ENCODE measurements at places on chromosomes 4 and X. TPM values are rescaled to one million over a fixed set of nuclear protein-coding genes. Genes with fewer than 3 reads are reported as not detected.
A peak's percentile ranks its signal among the peaks of the same experiment; 100 is the strongest.

- DNase-seq = no peak
- H3K4me1 ChIP-seq = no peaks in the 10 kb centered on the region
- H3K36me3 ChIP-seq = no peaks in the 10 kb centered on the region
- H3K27me3 ChIP-seq = no peaks in the 10 kb centered on the region
- H3K4me3 ChIP-seq = no peak overlapping the region
Observed at GRCh38 chr4:27742816-27743215, 882.2 kb downstream of the STIM2 start.

DNA sequence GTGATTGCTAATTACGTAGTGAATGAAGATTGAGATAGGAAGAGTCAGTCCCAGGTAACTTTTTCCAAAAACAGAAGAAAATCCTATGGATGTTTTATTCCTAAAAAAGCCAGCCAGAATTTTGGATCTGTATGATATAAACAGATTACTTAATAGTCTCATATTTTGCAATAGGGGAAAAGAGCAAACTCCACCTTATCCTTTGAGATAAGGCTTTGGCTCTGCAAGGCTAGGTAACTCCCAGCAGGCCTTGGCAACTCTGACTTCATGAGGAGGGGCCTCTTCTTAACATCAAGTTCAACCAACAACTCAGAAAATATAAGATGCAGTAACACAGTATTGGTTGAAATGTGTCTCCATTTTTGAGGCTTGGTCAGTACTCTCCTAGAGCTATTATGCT lies 98.7 kb upstream of the SLC4A4 start:
- H3K27ac ChIP-seq = no peak overlapping the region
- H3K4me1 ChIP-seq = no peaks in the 10 kb centered on the region
- H3K4me3 ChIP-seq = no peak overlapping the region
- no peaks in the 10 kb centered on the region for H3K36me3 ChIP-seq
- H3K27me3 ChIP-seq = peaks cover 2% of the 10 kb centered on the region
- DNase-seq = no peak

DNA sequence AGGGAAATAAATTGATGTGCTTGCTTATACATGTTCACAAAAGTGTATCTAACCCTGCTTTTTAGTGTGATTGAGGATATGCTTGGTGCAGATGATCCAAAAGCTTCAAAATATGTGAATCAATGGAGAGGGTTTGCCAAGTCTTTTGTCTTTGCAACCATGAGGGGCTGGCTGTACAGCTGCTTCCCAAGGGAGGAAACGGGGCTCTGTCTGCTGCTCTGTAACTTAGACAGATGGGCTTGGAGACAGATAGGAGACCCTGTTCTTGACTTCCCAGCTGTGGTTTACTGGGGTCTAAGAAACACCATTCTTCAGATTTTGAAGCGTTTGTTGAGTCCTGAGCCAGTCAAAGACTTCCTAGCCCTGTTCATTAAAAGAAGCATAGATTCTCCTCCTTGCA lies 152.3 kb downstream of the DCLK2 start:
- H3K4me3 ChIP-seq = no peak overlapping the region
- no peaks in the 10 kb centered on the region for H3K36me3 ChIP-seq
- H3K27me3 ChIP-seq = peaks cover 8% of the 10 kb centered on the region
- H3K4me1 ChIP-seq = no peaks in the 10 kb centered on the region
- no peak for DNase-seq

PNMA6F gene
- not detected for total RNA-seq

MAGEC2 gene
- not detected for total RNA-seq

DNA sequence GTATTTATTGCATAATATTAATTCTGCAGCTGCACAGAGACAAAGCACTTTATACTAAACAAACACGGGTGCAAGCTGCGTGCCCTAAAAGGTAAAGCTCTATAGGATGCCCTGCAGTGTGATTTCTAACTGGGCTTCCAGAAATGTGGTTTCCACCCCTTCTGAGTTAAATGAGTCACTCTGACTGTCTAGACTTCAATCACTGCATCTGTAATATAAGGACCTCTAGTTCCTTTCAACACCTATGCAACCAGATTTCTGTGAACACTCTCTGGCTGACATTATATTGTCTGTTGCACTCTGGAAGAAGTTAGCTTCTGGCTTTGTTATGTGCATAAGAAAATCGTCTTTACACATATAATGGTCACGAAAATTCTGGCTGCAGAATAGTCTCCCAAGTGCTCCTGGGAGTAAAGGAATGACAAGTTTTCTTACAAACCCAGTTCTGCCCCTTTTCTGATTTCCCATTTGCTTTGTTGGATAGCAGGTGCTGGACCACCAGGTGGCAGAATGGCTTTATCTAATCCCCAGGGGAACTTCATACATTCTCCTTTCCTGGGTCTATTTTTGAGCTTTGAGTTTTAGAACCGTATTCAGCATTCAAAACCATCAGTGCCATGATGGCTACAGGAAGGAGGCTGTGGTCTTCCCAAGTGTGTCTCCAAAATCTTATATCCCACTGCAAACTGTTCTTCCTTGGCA lies 842.2 kb downstream of the STIM2 start:
- no peaks in the 10 kb centered on the region for H3K36me3 ChIP-seq
- H3K4me1 ChIP-seq = no peaks in the 10 kb centered on the region
- no peak overlapping the region for H3K4me3 ChIP-seq
- H3K27me3 ChIP-seq = no peaks in the 10 kb centered on the region

DNA sequence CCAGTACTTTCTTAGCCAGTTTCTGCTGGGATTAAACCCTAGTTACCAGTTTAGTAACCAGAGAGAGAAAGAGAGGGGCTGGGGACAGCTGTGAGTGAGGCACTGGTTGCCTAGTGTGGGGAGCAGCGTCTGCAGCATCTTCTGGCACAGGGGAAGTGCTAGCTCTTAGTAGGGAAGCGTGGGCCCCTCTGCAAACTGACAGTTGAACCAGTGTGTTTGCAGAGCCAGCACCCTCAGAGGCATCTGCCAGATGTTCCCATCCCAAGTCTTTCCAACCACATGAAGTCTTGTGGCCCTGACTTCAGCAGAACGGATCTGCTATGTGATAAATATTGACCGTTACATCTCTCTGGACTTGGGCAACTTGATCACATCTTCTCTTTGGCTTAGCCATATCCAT lies 15.0 kb downstream of the RBMX2 start:
- H3K36me3 ChIP-seq = peaks cover 11% of the 10 kb centered on the region
- H3K4me1 ChIP-seq = peaks cover 3% of the 10 kb centered on the region
- no peaks in the 10 kb centered on the region for H3K27me3 ChIP-seq
- no peak overlapping the region for H3K27ac ChIP-seq

DNA sequence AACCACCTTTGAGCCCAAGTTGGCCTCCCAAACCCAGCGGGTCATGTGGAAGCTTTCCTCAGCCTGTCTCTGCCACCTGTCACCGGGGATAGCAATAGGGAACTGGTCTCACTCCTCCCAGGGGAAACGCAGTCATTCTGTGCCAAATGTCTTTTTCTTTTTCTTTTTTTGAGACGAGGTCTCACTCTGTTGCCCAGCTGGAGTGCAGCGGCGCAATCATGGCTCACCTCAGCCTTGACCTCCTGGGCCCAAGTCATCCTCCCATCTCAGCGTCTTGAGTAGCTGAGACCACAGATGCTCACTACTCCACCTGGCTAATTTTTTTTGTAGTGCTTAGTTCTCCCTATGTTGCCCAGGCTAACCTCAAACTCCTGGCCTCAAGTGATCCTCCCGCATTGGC lies 40.3 kb downstream of the MED28 start:
- peaks cover 7% of the 10 kb centered on the region for H3K4me1 ChIP-seq
- H3K27ac ChIP-seq = no peak overlapping the region
- H3K36me3 ChIP-seq = no peaks in the 10 kb centered on the region
- no peak overlapping the region for H3K4me3 ChIP-seq

DNA sequence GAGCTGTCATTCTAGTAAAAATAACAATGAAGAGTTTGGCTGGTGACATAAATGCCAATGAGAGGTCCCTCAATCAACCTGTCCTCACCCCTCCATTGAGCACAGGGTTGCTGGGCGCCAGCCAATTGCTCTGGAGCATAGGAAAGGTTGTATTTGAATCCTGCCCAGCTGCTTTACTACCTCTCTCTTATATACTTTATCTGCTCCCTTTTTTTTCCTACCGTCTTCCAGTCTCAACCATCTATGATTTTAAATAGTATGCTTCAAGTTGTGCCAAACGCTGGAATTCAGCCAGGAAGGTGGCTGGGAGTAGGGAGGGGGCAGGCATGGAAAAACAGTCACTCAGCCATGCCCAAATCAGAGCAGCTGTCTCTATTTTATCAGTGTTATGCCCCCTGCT lies 153.8 kb downstream of the NR3C2 start:
- DNase-seq = no peak
- H3K27me3 ChIP-seq = no peaks in the 10 kb centered on the region
- no peaks in the 10 kb centered on the region for H3K36me3 ChIP-seq
- no peak overlapping the region for H3K27ac ChIP-seq
- H3K4me3 ChIP-seq = no peak overlapping the region

DNA sequence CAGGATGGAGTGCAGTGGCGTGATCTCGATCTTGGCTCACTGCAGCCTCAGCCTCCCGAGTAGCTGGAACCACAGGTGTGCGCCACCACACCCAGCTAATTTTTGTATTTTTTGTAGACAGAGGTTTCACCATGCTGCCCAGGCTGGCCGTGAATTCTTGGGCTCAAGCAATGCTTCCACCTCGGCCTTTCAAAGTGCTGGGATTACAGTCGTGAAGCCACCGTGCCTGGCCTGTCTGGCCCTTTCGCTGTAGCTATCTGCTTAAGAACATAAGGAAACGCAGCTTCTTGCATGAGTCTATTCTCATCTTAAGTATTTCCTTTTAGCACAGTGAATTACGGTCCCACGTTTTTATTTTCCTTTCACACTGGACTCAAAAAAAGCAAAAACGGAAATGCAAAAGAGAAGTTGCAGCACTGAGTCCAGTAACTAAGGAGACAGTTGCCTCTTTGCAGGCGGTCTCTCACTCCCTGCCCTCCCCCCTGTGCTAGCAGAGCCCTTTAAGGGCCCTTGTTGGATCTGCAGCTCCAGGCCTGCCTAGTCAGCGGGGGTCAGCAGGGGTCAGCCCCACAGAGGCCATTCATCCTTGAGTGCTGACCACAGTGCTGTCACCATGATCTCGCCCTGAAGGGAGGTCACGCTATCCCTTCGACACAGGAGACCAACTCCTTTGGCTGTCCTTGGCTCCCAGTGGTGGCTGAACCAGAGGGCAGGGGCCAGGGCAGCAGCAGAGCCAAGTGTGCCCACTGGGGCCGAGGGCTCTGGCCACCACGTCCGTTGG lies 21.8 kb upstream of the TBC1D14 start:
- H3K4me3 ChIP-seq = no peak overlapping the region
- no peak for DNase-seq
- H3K27me3 ChIP-seq = no peaks in the 10 kb centered on the region
- H3K36me3 ChIP-seq = peaks cover 12% of the 10 kb centered on the region

GRCh38 chrX:106874075-106874474 lies 29.1 kb downstream of the RIPPLY1 start:
- no peaks in the 10 kb centered on the region for H3K4me1 ChIP-seq
- H3K4me3 ChIP-seq = no peak overlapping the region
- H3K27ac ChIP-seq = no peak overlapping the region
- DNase-seq = no peak

DNA sequence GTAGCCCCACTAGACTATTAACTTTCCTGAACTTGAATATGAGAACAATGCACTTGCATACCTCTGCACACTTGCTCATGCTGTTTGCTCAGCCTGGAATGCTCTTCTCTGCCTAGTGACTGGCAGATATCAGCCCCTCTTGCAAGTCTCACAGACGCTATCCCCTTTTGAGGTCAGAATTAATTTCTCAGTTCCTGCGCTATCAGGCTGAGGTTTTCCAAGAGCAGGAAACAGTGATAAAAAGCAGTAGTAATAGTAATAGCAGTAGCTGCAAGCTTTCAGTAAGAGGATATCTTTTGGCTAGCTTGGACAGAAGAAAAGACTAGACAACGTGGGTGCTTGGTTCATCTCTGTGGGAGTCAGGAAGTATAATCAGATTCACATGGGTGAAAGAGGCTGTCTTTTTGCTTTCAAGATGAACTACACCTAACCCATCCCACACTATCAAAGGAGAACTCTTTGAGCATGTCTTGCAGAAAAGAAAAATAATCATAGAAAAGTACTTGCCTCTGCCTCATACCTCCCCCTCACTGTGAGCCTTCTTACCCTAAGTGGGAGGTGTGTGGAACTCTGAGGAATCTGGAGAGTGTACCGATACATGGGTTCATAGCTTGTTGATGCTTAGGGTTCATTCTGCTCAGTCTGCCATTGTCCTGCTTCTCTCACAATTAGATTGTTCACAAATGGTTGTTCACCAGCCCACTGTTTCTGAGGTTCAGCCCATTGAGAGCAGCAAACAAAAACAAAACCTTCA lies 11.3 kb upstream of the DRP2 start:
- no peaks in the 10 kb centered on the region for H3K36me3 ChIP-seq
- no peaks in the 10 kb centered on the region for H3K27me3 ChIP-seq
- H3K27ac ChIP-seq = peak overlapping the region; percentile 28
- H3K4me3 ChIP-seq = no peak overlapping the region
- DNase-seq = peak; percentile 10

GRCh38 chrX:127459790-127460189 lies 592.4 kb downstream of the ACTRT1 start:
- H3K27ac ChIP-seq = no peak overlapping the region
- DNase-seq = no peak
- no peaks in the 10 kb centered on the region for H3K27me3 ChIP-seq
- H3K4me3 ChIP-seq = no peak overlapping the region
- H3K4me1 ChIP-seq = no peaks in the 10 kb centered on the region

- no peak overlapping the region for H3K27ac ChIP-seq
- no peaks in the 10 kb centered on the region for H3K27me3 ChIP-seq
- H3K4me3 ChIP-seq = no peak overlapping the region
- DNase-seq = no peak
- H3K36me3 ChIP-seq = no peaks in the 10 kb centered on the region
- no peaks in the 10 kb centered on the region for H3K4me1 ChIP-seq
Observed at GRCh38 chr4:41119867-41120295, 94.5 kb downstream of the APBB2 start.

ZCCHC4 gene
- total RNA-seq = 11.5 TPM

PDE6B gene
- 16.1 TPM for total RNA-seq

- peaks cover 22% of the 10 kb centered on the region for H3K27me3 ChIP-seq
- H3K27ac ChIP-seq = no peak overlapping the region
- H3K36me3 ChIP-seq = no peaks in the 10 kb centered on the region
- H3K4me1 ChIP-seq = peaks cover 8% of the 10 kb centered on the region
- no peak overlapping the region for H3K4me3 ChIP-seq
- no peak for DNase-seq
Observed at GRCh38 chr4:145489556-145489955, 7.9 kb downstream of the SMAD1 start.

- H3K4me1 ChIP-seq = no peaks in the 10 kb centered on the region
- no peaks in the 10 kb centered on the region for H3K27me3 ChIP-seq
- no peak overlapping the region for H3K27ac ChIP-seq
- no peak for DNase-seq
Observed at GRCh38 chr4:126957556-126957955, 675.2 kb upstream of the INTU start.

- H3K4me3 ChIP-seq = no peak overlapping the region
- H3K27ac ChIP-seq = no peak overlapping the region
- H3K27me3 ChIP-seq = no peaks in the 10 kb centered on the region
- no peak for DNase-seq
- H3K36me3 ChIP-seq = no peaks in the 10 kb centered on the region
Observed at GRCh38 chrX:146424422-146424821, 385.1 kb upstream of the CXorf51B start.
